CD4-positive, alpha-beta T cell (primary cell): ENCODE measurements at places on chromosomes 3 and 15. TPM values are rescaled to one million over a fixed set of nuclear protein-coding genes. Genes with fewer than 3 reads are reported as not detected.

Gene NOX5
- not detected for total RNA-seq

Gene SPTBN5
- total RNA-seq = 2.2 TPM

Gene CASR
- 0.03 TPM for total RNA-seq

Gene EPHB1
- total RNA-seq = 0.49 TPM

Gene AGBL1
- not detected for total RNA-seq

Gene LYZL4
- not detected for total RNA-seq

Gene C3orf22
- not detected for total RNA-seq

DNA sequence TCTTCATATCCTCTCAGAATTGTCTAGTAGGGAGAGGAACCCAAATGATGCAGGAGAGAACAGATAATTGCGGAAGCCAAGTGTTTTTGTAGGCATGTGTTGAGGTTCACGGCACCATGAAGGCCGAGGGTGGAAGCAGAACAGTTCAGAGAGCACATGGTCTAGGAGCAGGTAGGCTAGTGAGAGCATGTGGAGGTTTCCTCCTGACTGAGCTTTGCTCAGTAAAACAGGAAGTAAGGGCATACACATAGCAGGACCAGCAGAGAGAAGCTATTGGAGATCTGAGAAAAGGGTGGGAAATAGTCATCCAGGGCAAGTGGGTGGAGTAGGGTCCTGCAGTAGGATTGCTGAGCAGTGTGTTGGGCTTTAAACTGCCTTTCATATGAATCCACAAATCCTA lies 491.1 kb downstream of the FHIT start:
- H3K36me3 ChIP-seq = no peaks in the 10 kb centered on the region
- H3K27ac ChIP-seq = no peak overlapping the region
- H3K27me3 ChIP-seq = no peaks in the 10 kb centered on the region
- no peak overlapping the region for H3K4me3 ChIP-seq
- H3K4me1 ChIP-seq = no peaks in the 10 kb centered on the region

DNA sequence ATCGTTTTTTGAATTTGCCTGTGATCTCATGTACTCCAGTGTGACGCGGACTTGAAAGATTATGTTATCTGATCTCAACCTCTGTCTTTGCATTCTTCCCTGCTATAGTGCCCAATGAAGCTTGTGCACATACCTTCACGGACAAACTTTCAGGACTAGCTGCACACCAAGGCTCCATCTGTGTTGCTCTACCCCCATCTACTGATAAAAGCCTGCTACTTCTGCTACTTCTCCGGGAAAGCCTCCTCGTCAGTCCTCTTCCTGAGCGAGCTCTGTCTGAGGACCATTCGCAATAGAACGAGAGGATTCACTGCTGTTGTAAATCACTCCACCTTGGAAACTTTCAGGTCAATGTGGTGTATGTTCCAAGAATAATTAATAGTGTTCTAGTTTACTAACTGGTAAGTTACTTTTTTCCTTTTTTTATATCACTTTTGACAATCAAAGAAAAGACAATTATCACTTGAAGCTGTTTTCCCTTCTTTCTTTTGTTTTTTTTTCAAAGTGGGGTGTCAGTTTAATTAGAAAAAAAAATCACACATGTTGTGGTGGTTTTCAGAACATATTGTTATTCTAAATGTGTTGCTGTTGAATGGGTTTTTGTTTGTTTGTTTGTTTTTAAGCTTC lies 217.6 kb downstream of the ARRDC4 start:
- no peaks in the 10 kb centered on the region for H3K4me1 ChIP-seq
- no peak for DNase-seq
- peaks cover 4% of the 10 kb centered on the region for H3K27me3 ChIP-seq
- no peaks in the 10 kb centered on the region for H3K36me3 ChIP-seq

GRCh38 chr3:194379231-194379630 lies 9.7 kb upstream of the LRRC15 start:
- no peaks in the 10 kb centered on the region for H3K36me3 ChIP-seq
- H3K27me3 ChIP-seq = no peaks in the 10 kb centered on the region
- no peaks in the 10 kb centered on the region for H3K4me1 ChIP-seq

DNA sequence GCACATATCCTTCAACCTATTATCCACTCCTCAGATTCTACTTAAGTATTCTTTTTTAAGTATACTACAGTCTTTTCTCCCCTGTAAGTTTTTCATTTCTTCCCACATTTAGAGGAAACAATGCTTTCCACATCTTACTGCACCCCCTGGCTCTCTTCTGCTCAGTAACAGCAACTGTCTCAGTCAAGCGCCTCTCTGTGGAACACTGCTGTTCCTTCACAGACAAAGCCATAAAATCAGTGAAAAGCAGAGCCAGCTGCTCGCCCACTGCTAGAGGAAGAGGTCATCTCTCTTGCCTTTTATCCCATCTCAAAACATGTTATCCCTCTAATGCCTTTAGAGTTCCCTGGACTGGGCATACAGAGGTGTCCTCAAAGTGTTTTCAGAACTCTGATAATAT lies 24.8 kb downstream of the SERP1 start:
- no peaks in the 10 kb centered on the region for H3K27me3 ChIP-seq
- H3K4me3 ChIP-seq = no peak overlapping the region
- H3K36me3 ChIP-seq = no peaks in the 10 kb centered on the region

DNA sequence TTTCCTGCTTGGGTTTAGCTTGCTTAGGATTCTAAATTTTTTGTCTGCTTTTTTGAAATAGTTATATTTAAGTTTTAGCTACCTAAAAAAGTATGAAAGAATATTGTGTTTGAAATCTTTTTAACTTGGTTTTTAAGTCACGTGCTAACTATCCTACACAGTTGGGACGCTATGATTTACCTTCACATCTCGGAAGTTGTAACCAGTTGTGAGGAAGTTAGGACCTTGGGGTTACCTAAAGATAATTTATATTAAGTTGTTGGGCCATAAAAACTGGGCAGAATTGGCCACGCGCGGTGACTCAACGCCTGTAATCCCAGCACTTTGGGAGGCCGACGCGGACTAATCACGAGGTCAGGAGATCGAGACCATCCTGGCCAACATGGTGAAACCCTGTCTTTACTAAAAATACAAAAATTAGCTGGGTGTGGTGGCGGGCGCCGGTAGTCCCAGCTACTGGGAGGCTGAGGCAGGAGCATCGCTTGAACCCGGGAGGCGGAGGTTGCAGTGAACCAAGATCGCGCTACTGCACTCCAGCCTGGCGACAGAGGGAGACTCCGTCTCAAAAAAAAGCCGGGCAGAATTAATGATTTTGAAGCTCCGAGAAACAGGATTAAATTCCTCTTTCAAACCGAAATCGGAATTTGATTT lies 1.0 kb downstream of the ZFAND6 start:
- H3K27ac ChIP-seq = peak overlapping the region; percentile 82
- peak; percentile 17 for DNase-seq
- peaks cover 13% of the 10 kb centered on the region for H3K4me1 ChIP-seq
- peak overlapping the region; percentile 78 for H3K4me3 ChIP-seq

DNA sequence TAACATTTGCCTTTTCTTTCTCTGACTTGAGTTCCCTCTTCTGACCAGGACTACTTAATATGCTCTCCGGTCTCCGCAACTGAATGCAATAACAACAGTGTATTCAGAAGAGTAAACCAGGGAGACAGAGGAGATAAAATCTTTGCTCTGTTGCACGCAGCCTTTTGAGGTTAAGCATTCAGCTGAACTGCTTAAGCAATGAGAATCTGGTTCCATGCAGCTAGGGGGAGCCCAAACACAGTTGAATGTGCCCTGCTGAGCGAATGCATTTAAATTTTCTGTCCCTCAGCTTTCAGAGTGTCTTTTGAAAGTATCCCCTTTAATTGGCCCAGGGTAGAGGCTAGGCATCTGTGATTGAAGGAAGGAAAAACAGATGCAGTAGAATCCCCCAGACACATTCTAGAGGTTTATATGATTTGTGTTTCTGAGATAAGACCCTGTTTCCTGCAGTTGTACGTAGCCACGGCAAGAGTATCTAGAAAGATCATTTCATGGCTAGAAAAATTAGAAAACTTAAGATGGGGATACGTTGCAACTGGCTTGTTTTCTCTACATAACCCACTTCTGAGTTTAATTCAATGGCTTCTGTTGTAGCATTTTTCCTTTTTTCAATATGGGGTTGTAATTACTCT lies 309.6 kb downstream of the TUSC7 start:
- no peak overlapping the region for H3K4me3 ChIP-seq
- no peaks in the 10 kb centered on the region for H3K4me1 ChIP-seq
- no peak for DNase-seq
- H3K27me3 ChIP-seq = no peaks in the 10 kb centered on the region
- H3K36me3 ChIP-seq = no peaks in the 10 kb centered on the region

DNA sequence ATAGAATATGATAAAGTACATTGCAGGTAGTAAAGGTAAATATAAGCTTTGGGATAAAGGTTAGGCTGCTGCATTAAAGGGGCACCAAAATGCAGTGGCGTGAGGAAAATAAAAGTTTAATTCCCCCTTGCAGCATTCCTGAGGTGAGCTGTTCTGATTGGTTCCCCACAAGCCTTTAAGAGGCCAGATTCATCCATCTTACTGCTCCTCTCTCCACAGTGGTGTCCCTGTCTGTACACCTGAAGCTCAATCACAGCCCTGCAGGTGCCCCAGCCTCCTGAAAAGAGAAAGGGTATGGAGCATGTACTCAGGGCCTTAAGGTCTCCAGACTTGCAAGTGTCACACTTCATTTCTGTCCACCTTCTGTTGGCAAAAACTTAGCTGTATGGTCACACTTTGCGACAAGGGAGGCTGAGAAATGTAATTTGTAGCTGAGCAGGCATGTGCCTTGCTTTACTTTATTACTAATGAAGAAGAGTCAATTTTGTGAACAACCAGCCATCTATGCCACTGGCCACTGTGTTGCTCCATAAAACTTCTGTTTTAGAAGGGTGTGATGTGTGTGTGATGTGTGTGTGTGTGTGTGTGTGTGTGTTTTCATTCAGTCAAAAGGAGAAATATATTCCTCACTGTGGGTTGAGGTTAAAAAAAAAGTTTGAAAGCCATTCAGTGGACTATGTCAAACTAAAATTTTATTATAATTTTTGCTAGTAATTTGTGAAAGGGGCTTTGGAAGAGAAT lies 12.8 kb downstream of the LACTB start:
- no peak for DNase-seq
- H3K4me1 ChIP-seq = no peaks in the 10 kb centered on the region
- H3K4me3 ChIP-seq = no peak overlapping the region
- H3K27ac ChIP-seq = no peak overlapping the region

DNA sequence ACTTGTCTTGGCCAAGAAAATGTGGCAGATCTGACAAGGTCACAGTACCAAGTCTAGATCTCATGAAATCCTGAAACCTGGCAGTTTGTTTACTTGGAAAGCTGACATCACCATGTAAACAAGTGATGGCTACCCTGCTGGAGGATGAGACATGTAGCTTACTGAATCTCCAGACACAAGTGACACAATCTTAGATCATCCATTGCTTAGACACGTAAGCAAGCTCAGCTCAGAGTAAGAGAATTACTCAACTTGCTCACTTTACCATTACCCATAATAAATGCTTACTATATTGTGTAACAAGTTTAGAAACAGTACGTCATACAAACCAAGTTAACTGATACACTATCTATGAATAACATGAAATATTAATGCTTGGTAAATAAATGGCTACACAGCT lies 263.8 kb downstream of the TBC1D5 start:
- H3K27me3 ChIP-seq = no peaks in the 10 kb centered on the region
- H3K4me1 ChIP-seq = no peaks in the 10 kb centered on the region
- DNase-seq = no peak

DNA sequence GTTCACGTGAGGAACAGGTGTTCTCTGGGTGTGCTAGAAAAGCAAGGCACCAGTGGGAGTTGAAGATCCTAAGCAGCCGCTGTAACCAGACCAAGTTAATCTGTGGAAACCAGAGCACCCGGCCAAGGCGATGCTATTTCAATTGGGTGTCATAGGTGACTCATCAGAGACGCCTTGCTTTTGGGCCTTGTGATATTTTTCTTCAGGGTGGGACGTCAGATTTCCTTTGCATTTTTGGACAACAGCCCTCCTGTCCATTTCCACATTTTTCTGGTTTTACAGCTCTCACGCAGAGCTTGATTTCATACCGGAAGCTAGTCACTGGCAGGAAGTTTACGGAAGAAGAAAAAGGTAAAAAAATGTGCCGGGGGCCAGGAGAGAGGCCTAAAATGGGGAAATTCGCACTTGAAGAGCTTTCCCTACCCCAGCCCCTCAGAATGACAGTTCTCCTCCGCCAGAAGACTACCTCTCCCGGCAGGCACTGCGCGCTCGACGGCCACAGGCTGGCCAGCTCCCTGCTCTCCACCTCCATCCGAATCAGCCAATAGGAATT lies 471 bp upstream of the KBTBD8 start:
- no peaks in the 10 kb centered on the region for H3K36me3 ChIP-seq
- peaks cover 18% of the 10 kb centered on the region for H3K27me3 ChIP-seq
- no peak for DNase-seq
- peak overlapping the region; percentile 73 for H3K4me3 ChIP-seq
- peak overlapping the region; percentile 67 for H3K27ac ChIP-seq
- H3K4me1 ChIP-seq = peaks cover 16% of the 10 kb centered on the region
